ENCODE measurements at places on chromosomes 2 and 18. TPM values are rescaled to one million over a fixed set of nuclear protein-coding genes. Genes with fewer than 3 reads are reported as not detected.

CDH2 gene
- total RNA-seq = not detected

OBSL1 gene
- total RNA-seq = 0.83 TPM

GPR35 gene
- total RNA-seq = 48.2 TPM

DNA sequence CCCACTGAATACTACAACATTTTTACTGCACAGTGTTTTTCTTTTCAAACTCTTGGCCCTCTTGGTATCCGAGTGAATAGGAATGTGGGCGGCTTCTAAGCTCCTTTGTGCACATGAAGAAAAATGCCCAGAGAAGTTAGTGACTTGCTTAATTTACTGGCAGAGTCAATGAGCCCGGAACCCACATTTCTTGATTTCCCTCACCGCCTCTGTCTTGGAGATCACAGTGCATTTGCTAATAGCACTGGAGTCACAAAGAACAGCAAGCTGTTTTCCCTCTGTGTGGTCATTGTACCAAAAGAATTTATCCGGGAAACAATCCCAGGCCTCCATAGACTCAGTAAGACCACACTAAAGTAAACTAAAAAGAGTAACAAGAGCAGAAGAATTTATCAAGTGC lies 18.9 kb downstream of the STON1 start:
- DNase-seq = no peak

DNA sequence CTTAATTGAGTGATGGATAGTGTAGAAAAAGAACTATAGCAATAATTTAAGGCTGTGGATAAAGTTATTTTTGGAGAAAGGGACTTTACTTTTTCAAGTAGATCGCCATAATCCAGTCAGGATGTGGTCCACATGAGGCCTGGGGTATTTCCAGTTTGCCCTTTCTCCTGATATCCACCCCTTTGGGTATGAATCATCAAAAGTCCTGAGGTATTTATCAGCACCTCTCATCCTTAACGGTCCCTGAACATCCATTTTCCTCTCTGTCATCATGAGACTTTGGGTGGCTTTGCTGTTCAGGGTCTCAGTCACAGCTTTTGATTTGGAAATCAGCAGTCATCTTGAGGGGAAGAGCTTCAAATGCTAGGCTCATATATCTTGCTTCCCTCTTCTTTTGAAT lies 39.3 kb upstream of the ELAC1 start:
- no peak for DNase-seq

GRCh38 chr2:127361929-127362885 lies 25.6 kb downstream of the MAP3K2 start:
- no peak for DNase-seq

- no peak for DNase-seq
Measured at GRCh38 chr2:110903548-110903947, 171.2 kb downstream of the ACOXL start.

- DNase-seq = no peak
Measured at GRCh38 chr2:160201849-160202539, 1.9 kb upstream of the ITGB6 start.

Measured in activated T-cell treated with anti-CD3 and anti-CD28 coated beads, Interleukin-2, amount 50 U/mL, for 72 hours (primary cell).